Kidney tubule cell (primary cell): ENCODE measurements at places on chromosomes 6 and 20.
A peak's percentile ranks its signal among the peaks of the same experiment; 100 is the strongest.

GRCh38 chr6:44162876-44163625 lies 4.4 kb downstream of the CAPN11 start:
- no peak for DNase-seq

DNA sequence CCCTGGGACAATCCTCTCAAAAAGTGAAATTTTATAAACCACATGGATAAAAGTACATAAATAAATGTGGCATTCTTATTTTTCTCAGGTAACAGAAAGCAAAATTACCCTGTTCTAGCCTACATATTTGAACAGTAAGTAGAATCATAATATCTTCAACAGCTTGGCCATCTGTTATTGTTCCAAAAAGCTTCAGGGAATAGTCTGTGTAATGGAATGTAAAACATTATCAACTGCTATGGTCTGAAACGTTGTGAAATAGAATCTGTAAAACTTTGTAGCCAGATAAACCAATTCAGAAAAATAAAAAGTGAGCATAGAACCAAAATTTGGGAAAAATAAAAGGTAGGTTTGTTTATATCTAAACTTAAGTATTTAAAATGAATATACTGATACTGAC lies 114.7 kb downstream of the THEMIS start:
- DNase-seq, result no peak

GRCh38 chr6:96017070-96017359 lies 1.2 kb downstream of the FUT9 start:
- no peak for DNase-seq

- DNase-seq, result no peak
Measured at GRCh38 chr6:161493576-161494118, 219.8 kb upstream of the AGPAT4 start.

GRCh38 chr20:49579874-49580812 lies 12.2 kb upstream of the PTGIS start:
- DNase-seq, result no peak

DNA sequence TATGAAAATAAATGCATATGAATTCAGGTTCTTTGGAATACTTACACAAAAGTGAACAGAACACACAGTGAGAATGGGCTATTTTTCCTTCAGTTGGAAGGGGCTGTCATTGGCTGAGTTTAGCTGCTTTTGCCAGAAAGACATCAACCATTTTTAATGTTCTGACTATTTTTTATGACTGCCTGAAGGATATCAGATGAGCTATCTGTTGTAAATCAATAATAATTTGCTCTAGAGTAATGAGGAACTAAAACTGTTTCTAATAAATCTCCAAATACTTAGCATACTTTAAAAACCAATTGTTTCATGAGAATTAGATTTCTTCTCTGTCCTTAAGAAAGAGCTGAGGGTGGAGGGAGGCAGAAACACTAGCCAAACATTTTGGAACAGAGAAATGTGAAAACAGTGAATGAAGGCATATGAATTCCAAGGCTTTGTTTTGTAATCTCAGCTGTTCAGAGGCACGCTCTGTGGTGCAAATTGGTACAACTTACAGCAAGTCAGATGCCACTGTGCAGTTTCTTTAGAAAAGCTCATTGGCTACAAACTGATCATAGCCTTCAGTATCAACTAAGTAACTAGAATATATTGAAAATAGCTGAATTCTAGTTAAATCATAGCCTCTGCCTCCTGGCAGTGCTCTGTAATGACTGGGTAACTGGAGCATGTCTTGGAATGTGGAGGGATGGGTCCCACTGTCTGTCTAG lies 228.9 kb upstream of the JAG1 start:
- DNase-seq, result peak; percentile 22

GRCh38 chr20:64217539-64218221 lies 37.9 kb upstream of the PCMTD2 start:
- no peak for DNase-seq

DNA sequence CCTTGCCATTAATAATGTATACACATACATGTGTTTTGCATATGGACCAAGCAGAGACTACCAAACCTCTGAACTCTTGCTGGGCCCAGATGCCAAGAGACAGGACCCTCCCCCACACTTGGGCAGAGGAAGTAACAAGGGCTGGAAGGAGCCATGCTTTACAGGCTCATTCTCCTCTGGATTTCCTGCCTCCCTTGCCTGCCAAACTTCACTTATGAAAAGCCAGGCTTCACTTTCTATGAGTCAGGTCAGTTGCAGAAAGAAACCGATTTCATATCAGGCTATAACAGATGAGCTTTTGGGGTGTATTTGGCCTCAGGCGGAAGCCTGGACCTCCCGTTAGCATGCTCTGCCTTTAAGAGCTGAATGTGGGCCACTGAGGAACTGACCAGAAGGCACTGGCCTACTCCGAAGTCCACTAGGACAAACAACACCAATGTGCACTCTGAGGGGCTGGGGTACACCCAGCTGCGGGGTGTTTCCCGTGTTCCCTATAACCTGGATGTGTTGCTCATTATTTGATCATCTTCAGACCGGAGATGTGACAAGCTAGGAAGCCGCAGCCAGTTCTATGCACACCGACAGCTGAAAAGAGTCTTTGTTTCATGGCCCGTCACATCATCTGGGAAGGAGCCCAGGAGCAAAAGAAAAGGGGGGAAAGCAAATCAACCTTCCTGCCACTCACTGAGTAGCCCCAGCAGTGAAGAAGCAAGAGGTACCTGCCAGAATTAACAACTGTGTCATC lies 28.5 kb downstream of the HAO1 start:
- no peak for DNase-seq

DNA sequence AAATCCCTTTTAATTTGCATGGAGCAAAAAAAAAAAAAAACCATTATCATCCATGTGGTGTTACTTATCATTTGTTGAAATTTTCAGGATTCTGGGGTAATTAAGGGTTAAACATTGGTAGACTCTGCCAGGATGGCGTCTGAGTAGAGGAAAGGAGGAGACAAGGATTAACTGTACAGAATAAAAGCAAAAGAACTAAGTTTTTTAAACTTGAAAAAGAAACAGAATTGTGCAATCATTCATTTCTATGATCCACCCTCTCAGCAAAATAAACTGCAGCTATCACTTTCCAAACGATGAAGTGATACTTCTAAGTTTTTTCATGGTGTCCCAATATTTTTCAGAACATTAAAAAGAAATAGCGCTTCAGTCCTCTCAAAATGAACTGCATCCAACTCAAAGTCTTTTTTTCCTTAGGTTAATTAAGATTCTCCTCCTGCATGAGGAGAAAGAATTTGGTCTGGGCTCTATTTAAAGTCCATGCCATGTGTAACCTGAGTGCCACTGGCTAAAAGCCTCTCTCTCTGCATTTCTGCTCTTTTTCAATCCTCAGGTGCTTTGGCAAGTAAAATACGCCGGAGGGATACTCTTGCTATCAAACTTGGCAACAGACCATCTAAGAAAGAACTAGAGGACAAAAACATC lies 69.5 kb upstream of the LTV1 start:
- no peak for DNase-seq

GRCh38 chr20:23258747-23259121 lies 91.9 kb upstream of the NXT1 start:
- no peak for DNase-seq

DNA sequence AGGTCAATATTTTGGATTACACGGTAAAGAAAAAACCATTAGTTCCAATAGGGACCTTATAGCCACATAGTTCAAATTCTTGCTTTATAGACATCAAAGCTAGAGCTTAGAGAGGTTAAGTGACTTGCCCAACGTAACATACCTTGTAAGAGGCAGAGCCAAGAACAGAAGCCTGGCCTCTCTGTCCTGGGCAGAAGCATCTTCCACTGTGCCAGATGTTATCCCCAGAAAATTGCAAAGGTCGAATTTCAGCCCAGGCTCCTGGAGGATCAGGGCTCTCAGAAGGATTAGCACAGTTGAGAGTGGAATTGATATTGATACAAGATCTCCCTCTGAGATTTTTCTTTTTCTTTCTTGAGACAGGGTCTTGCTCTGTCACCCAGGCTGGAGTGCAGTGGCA lies 6.1 kb downstream of the SMIM28 start:
- no peak for DNase-seq
